ENCODE measurements at places on chromosomes 1 and 21.

GRCh38 chr1:47334765-47335435, 1.3 kb downstream of the CMPK1 start:
- no peak for DNase-seq

DNA sequence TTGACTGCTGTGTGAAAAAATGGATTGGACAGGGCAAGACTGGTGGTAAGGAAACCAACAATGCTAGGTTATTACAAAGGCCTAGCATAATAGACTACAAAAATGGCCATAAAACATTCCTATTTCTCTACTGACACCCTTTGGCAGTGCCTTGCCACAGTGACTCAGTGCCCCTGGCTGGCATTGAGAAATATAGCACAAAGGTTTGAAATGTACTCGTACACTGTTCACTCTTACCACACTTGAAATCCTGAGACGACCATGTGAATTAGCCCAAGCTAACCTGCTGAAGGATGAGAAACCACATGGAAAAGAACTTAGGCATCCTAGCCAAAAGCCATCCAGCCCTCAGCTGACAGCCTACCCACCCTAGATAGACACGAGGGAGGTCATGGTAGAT, 149.8 kb upstream of the PALMD start:
- DNase-seq = no peak

GRCh38 chr1:203390298-203390697, 39.4 kb upstream of the FMOD start:
- no peak for DNase-seq

GRCh38 chr1:245418077-245418476, 263.3 kb downstream of the KIF26B start:
- no peak for DNase-seq

DNA sequence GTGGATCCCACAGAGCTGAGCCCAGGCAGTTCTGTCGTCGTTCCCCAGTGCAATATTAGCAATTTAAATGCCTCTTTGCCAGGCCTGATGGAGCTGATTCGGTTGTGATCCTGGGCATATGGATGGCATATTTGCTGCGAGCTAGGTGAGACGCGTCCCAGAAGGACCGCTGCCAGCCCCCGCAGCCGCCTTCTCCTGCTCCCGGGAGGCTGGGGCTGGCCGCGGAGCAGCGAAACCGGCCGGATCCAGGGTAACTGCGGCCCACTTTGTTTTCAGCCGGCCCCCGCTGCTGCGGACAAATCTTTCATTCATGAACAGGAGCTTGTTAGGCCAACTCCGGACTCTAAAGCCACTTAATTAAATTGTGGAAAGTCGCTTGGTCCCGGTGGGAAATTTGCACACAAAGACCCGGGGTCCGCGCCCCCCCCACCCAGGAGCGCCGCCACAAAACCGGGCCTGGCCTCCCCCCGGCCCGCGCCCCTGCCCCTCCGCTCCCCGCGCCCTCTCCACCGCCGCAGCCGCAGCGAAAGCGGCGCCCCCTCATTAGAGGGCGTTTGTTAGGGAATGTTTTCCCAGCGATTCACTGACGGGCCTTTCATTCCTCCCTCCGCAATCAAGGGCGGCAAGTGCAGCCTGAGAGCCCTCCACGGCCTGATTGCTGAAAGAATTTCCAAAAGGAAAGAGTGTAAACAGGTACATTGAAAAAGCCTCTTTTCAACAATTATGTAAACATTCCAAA, 383.3 kb downstream of the RRAGC start:
- no peak for DNase-seq

DNA sequence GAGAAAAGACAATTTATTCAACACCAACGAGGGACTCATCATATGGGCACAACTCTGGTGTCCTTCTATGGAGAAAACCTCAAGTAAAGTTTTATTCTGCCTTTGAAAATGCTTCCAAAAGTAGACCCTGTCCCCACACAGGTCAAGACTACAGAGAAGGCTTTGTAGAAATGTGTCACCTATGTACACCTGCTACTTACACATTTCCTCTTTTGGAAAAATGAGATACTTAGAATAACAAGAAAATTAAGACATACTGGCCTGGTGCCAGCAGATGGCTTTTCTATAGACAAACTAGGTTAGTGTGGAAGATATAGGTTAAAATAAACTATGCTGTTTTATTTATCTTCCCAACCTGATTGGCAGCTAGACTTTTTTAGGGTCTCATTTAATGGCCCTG, 13.6 kb downstream of the POGK start:
- no peak for DNase-seq

DNA sequence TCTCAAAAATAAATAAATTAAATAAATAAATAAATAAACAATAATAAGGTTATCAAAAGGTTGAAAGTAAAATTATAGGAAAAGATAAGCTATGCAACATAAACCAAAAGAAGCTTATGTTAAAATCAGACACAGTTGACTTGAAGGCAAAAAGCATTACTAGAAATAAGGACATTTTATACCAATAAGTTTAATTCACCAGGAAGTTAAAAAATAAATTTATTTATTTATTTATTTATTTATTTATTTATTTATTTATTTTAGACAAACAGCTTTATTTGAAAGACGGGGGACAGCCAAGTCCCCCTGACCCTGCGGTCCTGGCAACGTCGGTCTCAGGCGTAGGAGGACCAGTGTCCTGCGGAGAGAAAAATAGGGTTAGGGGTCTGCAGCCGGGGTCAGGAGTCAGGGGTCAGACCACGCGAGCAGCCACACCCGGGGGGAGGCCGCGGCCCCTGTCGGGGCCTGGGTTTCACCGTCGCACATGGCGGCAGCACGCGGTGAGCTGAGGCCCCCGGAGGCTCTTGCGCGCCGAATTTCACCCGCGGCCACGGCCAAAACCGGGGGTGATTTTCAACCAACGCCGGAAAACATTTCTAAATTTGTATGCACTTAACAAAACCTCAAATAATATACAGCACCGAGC, 8.4 kb upstream of the DEDD start:
- DNase-seq = no peak

DNA sequence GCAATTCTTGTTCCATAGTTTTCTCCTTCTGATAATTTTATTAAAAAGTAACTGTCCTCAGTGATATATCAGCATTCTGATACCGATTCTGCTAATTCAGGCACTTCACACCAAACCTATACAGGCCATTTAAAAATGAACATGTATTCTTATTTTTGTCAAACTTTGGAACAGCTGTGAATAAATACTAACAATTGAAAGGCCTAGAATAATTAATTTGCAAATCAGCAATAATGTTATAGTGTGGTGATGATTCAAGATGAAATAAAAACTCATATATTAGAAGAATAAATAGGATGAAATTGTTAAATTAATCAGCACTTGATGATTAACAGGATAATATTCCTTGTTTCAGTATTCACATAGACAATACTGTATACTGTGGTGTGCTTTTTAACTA, 9.9 kb downstream of the CDKN2C start:
- DNase-seq = no peak

DNA sequence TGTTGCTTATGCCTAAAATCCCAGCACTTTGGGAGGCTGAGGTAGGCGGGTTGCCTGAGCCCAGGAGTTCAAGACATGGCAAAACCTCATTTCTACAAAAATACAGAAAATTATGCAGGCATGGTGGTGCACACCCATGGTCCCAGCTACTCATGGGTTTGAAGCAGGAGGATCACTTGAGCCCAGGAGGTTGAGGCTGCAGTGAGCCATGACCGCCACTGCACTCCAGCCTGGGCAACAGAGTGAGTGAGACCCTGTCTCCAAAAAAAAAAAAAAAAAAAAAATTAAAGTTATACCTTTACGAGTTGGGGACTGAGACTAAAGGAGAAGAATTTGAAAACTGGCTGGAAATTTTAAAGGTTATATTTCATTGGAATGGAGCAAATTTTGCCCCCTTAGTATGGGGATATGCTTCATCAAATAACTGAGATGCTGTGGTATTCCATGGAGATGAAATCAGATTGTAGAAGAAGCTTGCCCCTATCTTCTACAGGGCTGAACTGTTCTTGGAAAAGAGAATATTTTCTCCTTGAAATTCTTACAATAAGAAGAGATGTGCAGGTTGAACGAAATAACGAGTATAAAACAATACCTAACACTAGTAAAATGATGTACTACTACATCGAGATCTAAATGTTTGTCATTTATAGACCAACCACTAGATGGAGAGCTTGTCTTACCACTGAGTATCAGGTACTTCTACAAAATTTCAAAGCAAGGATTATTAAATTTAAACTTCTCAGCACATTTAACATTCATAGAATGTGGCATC, 34.9 kb upstream of the SCYL3 start:
- no peak for DNase-seq

DNA sequence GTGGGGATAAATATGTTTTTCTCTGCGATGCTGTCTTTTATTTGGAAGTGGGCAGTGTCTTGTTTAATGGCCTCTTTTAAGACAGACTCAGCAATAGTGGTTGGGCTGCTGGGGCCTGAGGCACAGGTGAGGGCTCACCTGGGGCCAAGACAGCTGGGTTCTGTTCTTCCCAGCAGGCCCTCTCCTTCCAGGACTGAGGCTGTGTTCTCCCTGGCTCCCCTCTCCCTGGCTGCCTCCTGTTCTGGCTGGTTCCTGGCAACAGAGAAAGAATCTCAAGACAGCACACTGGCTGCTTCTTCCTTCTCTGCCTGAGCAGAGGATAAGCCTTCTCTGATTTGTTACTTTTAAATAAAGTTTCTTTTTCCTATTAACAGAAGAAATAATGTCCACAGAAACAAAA, 7.4 kb upstream of the GRHL3 start:
- DNase-seq = no peak

DNA sequence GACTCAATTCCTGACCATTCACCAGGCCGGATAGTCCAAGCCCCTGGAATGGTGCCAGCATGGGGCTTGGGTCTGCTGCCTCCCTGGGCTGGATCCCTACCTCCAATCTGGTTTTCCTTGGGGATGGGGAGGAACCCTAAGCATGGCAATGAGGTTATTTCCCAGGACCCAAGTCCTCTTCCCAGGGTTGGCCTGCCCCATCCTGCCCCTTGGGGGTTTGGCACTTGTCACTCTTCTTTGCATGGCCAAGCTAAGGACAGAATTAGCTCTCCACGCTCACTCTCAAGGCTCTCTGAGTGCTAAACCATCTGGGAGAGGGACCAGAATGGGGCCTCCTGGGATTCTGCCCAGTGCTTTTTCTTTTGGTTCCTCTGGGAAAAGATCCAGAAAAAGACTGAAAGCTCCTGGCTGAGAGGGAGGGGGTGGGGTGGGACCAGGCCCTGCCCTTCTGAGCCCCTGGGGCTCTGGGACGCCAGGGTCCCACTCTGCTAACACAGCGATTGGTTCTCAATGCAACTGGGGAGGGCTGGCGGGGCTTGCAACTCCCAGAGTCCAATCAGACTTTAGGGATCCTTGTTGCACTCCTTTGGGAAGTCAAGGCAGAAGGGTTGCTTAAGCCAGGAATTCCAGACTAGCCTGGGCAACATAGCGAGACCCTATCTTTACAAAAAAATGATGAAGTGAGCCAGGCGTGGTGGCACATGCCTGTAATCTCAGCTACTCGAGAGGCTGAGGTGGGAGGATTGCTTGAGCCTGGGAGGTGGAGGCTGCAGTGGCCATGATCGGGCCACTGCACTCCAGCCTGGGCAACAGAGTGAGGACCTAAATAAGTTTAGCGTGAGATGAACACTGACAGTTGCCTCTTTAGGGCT, 52.7 kb downstream of the DHRS3 start:
- DNase-seq = no peak

- DNase-seq = no peak
Observed at GRCh38 chr1:234863551-234863971, 253.6 kb upstream of the IRF2BP2 start.

DNA sequence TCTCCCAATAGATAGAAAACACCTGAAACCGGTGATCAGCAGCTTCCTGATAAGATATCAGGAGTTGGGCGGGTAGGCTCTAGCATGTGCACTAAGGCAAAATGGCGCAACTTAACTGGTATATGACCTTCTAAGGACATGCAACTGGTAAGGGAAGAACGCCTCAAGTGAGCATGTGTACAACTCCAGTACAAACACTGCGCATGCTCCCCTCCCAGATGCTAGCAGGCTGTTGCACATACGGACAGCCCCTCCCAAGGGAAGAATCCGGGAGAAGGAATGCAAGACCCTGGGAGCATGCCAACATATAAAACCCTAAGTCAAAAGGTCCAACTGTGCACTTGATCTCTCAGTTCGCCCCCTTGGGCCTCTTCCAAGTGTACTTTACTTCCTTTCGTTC, 110.8 kb downstream of the TSEN15 start:
- no peak for DNase-seq

DNA sequence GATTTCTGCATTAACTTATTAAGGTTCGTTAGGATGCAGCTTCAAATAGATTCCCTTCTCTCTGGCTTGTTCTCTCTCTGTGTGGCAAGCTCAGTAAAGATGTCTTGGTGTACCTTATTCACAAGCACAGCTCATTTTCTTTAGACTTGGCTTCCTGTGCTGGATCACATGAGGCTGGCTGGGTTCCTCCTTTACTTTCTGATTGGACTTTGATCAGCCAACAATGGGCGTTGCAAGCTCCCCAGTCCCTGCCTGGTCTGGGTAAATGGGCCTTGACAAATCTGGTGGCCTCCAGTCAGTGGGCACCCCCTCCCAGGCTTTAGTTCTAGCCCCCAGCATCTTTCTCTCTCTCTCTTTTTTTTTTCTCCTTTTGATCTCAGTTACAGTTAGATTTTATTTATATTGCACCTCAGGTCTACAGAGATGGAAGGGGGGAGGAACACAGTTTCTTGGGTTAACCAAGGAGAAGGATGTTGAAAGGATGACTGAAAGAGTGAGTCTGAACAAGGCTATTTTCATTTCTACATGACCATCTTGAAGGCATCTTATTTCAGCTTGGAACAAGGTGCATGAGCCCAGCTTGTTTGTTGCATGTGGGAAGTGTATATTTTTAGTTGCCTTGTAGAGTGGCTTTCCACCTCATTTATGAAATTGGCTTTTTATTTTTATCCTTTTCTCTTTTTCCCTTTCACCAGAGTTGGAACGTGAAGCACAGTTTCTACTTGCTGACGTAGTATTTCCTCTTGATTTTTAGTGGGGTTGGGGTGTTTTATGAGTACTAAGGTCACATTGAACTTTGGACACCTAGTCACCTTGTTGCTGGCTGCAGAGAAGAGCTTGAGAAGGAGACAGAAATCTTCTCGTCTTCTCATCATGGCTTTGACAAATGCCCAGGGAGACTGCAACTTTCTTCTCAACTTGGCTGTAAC, 77.1 kb downstream of the PBX1 start:
- no peak for DNase-seq

DNA sequence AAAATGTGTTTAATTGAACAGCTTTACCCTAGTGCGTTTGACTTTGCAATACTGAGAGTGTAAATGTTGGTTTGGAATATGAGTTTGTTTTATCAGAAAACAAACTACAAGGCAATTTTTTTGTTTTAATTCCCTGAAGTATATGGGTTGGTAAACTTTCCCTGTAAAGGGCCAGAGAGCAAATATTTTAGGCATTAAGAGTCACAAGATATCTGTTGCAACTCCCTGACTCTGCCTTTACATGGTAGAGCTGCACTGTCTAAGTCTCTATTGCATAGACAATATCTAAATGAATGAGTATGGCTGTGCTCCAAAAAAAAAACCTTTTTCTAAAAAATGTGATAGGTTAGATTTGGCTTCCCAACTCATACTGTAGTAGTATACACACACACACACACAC, 115.1 kb upstream of the PBX1 start:
- DNase-seq = no peak

DNA sequence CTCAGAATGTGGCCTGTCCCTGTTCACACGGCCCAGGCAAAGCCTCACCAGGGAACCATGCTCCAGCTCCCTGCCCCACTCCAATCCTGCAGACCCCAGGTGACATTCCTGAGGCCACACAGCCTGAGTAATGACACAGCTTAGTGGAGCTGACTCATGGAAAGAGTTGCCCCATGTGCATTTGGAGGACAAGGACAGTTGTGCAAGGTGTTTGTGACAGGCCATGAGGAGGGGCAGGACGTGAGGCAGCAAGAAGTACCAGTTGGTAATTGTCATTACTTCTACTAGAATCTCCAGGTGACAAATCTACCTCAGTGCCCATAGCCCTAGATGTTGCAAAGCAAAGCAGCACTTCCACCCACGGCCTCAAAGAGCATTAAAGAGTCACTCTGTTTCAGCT, 15.2 kb downstream of the PRR9 start:
- no peak for DNase-seq
